Stimulated activated CD8-positive, alpha-beta memory T cell treated with anti-CD3 and anti-CD28 coated beads, Interleukin-2, amount 100 ng/mL, for 48 hours (primary cell): ENCODE measurements at places on chromosomes 6 and 20.

DNA sequence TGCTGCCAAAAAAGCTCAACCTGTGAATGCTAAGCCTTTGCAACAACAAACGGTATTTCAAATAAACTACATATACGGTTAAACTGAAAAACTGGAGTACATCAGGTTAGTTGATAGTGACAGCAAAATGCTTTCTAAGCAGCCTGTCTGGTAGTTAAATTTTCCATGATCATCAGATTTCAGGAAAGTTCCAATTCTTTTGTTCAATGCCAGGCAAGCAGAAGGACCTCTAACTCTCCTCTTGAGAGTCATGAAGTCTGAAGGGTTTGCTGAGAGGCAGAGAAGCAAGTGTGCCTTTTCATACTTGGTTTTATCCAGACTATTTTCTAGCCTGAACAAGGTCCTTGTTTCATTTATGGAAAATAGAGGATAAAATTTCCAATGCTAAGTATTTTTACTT is 4.5 kb downstream of the FLRT3 start:
- DNase-seq, result no peak

- DNase-seq, result no peak
Measured at GRCh38 chr6:156189714-156190113, 587.5 kb upstream of the ARID1B start.

DNA sequence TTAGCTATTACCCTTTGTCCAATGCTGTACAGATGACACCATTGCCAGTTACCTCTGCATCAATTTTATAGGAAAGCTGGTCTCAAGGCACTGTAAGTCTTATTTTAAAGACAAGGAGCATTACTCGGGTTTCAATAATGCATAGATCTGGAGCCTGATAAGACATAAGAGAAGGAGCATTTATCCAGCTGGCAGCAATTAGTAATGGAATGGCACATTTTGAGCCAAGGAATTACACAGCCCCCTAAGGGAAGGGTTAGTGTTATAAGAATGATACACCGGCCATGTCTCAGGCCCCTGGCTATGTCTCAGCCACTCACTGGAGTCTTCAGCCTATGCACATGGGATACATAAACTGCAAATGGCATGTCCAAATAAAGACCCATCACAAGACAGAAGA is 23.1 kb upstream of the TMEM242 start:
- DNase-seq, result no peak

DNA sequence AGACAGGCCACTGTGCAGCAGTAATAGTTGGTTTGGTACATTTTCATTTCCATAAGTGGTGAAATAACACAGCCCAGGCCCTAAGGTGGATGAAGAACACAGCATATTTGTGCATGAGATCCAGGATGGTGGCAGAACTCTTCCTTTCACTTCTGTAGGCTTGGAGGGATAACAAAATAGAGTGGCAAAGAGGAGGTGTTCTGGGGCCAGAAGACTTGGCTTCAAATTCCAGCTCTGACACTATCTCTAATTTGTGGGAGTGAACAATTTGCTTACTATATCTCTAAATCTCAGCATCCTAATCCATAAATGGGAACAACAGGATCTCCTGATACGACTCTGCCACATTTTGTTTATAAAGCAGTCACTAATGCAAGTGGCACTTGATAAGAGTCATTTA is 111.7 kb upstream of the FAM184A start:
- no peak for DNase-seq

GRCh38 chr20:1489764-1490436 is 1.3 kb downstream of the SIRPB2 start:
- DNase-seq, result no peak

GRCh38 chr6:13428583-13429405 is 58.6 kb downstream of the GFOD1 start:
- no peak for DNase-seq

DNA sequence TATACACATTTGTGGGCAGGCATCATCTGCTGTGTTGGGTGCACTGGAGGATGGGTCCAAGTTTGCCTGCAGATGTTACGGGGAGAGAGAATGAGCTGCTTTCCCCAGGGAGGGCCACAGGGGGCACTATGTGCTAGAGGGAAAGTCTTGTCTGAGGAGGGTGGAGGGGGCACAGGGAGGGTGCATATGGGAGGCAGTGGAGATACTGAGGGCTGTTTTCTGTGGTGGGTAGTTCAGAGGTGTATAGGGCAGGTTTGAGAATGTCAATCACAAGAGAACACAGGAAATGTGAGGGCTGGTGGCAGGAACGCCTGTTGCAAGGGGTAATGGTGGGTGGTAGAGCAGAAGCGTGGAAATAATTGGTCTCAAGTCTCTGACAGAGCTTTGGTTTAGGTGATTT is 7.7 kb upstream of the PTPRA start:
- DNase-seq, result peak; percentile 64

- DNase-seq, result no peak
Measured at GRCh38 chr6:26250698-26251044, 114.3 kb upstream of the BTN3A2 start.

GRCh38 chr20:56347628-56348304 is 11.0 kb upstream of the FAM210B start:
- no peak for DNase-seq

DNA sequence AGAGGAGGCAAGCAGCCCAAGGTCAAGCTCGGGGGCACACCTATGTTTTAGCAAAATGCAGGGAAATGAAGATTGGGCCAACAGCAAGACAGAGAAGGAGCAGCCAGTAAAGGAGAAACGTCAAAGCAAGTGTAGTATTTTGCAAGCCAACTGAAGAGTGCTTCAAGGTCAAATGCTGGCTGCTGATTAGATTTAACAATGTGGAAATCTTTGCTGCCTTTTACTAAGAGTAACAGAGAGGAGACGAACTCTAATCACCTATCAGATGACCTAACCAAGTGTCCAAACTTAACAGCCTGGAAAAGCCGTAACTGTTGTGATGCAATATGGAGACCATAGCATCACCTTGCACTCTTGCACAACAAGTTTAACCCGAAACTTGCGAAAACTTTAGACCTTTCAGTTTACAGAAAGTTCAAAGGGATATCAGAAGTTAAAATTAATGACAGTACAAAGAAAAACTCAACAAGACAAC is 30.4 kb downstream of the AKIRIN2 start:
- no peak for DNase-seq

DNA sequence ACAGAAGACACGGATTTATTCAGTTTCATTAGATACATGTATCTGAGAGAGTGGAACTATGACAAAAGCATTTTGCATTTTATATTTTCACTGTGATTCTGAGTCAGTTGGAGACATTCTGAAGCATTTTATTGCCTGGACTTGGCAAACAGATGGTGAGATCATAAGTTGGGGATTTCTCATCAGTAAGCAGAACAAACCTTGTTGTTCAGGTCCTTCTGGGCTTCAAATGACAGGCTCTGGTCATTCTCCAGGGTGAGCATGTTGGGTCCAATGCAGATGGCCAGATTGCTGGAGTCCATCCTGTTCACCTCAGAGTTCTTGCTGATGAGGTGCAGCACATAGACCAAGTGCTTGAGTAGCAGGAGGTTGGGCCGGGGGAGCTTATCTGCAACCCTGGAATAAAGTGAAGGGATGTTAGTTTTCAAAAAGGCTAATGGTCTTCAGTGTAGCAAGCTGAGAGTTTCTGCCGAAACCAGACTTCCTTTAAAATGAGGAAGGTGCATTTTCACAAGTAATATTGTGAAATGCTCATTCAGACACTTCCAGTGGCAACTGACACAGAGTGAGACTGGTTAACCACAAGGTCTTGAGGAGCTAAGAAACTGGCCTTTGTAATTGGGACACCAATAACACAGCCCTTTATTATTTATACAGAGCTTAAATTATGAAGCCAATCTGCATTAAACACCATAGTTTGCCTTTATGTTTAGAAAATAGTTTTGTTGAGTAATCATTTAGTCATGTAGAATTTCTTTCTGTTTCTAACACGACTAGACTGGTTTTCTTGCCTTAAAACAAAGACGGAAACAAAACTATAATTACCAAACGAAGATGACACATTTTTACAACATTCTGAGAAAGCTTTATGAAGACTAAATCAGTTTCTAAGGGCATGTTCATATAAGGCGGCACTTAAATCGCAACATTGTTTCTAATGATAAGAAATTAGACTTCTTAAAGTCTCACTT is 5.6 kb downstream of the TAGAP start:
- DNase-seq, result no peak

- no peak for DNase-seq
Measured at GRCh38 chr6:43838276-43839036, 68.4 kb downstream of the VEGFA start.

DNA sequence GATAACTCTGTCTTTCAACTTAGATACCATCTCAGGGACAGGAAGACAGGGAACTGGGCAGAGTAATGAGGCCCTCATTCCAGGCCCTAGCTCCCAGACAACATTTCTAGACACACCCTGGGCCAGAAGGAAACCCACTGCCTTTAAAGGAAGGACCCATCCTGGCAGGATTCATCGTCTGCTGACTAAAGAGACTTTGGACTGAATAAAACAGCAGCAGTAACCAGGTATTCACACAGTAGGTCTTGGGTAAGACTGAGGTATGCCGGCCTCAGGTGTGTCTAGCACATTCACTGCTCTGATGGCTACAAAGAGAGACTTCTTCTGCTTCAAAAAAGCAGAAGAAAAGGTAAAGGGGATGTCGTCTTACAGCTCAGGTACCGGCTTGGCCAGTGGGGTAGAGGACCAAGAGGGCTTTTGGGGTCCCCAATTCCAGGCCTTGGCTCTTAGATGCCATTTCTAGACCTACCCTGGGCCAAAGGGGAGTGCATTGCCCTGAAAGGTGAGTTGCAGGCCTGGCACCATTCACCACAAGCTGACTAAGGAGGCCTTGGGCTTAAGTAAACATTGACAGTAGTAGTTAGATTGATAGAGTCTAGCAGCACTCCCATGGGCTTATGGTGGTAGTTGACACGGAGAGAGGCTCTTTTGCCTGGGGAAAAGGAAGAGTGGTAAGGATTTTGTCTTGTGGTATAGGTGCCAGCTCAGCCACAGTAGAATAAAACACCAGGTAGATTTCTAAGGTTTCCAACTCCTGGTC is 13.4 kb downstream of the SNX14 start:
- no peak for DNase-seq

- no peak for DNase-seq
Measured at GRCh38 chr6:18439581-18439980, 52.4 kb downstream of the RNF144B start.

GRCh38 chr6:79617518-79617941 is 13.6 kb upstream of the SH3BGRL2 start:
- DNase-seq, result no peak

DNA sequence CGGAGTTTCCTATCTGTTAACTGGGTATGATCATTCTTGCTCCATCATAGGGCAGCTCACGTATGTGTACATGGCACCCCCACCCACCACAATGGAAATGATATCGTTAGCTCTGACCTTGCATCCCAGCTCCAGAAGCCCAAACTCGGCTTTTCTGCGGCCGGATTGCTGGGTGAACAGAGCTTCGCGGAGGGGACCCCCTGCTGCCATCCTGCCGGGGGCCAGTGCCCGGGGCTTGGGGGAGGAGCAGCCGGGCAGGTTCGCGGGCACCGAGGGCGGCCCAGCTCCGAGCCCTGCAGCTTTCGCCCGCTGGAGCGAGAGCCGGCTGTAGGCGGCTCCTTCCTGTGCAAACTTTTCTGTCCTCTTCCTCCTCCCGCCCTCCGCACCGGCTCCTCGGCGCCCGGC is 24.9 kb upstream of the FUCA2 start:
- DNase-seq, result peak; percentile 43

DNA sequence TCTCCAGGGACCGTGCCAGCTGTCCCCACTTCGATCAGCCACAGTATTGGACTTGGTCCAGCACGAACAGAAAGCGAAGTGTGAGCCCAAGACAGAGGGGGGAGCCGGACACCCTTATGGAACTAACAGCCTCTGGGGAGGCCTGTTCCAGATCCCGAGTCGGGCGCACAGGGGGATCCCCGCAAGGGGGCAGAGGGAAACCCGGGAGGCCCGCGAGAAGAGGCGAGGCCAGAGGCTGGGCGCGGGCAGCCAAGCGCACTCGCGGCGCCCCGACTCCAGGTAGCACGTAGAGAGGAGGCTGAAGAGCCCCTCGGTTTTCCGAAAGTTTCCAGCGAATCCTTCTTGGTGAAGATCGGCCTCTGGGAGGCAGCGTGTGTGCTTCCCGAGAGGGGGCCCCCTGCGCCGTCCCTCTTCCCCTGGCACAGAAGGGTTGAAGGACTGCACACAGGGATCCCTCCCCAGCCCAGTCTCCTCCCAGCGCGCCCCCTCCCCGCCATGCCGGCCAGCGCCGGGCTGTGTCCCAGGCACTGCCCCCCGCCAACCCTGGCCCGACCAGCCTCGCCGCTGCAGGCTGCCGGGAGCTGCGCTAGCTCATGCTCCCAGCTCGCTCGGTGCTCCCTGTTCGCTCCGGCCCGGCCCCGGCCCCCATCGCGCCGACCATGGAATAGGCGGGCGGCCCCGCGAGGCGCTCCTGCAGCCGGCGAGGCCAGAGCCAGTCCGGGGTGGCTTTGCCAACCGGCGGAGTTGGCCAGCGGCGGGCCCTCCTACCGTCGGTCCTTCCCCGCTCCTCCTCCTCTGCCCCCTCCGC is 577 bp upstream of the SLC24A3 start:
- no peak for DNase-seq

DNA sequence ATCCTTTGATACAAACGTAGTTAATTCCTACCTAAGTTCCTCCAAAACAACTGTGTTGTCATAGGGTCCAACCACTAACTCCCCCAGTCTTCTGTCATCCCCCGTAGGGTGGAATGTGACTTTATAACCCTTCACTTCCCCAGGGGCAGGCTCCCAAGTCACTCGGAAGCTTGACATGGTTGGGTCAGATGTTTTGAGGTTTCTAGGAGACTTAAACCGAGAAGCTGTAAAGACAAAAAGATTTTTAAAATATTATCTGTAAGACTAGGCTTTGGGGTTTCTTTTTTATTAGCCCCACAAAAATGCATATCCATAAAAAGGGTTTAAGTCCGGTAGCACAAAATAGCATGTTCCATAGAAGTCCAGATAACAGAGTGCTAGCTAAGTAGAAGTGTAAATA is 50.2 kb downstream of the COL12A1 start:
- no peak for DNase-seq

- DNase-seq, result no peak
Measured at GRCh38 chr6:116277124-116277523, 2.6 kb downstream of the TSPYL1 start.

- no peak for DNase-seq
Measured at GRCh38 chr20:40953856-40954255, 74.8 kb upstream of the TOP1 start.
